ENCODE measurements at places on chromosomes 3 and 15. TPM values are rescaled to one million over a fixed set of nuclear protein-coding genes. Genes with fewer than 3 reads are reported as not detected.

GRCh38 chr3:12194209-12194608 is 35.5 kb upstream of the TIMP4 start:
- H3K36me3 ChIP-seq = no peaks in the 10 kb centered on the region
- no peak for DNase-seq
- H3K4me1 ChIP-seq = peaks cover 10% of the 10 kb centered on the region
- no peak overlapping the region for H3K27ac ChIP-seq
- no peak overlapping the region for H3K4me3 ChIP-seq

ZBTB47 gene
- total RNA-seq = 9.0 TPM

DNA sequence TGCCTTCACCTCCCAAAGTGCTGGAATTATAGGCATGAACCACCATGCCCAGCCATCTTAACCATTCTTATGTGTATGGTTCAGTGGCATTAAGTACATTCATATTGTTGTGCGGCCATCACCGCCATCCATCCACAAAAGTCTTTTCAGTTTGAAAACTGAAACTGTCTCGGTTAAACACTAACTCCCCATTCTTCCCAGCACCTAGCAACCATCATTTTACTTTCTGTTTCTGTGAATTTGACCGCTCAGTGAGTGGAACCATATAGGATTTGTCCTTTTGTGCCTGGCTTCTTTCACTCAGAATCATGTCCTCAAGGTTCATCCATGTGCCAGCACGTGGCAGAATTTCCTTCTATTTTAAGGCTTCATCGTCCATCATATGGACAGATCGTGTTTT is 5.8 kb downstream of the MCM2 start:
- H3K27ac ChIP-seq = no peak overlapping the region
- no peak overlapping the region for H3K4me3 ChIP-seq
- peaks cover 12% of the 10 kb centered on the region for H3K4me1 ChIP-seq
- H3K27me3 ChIP-seq = no peaks in the 10 kb centered on the region

DNA sequence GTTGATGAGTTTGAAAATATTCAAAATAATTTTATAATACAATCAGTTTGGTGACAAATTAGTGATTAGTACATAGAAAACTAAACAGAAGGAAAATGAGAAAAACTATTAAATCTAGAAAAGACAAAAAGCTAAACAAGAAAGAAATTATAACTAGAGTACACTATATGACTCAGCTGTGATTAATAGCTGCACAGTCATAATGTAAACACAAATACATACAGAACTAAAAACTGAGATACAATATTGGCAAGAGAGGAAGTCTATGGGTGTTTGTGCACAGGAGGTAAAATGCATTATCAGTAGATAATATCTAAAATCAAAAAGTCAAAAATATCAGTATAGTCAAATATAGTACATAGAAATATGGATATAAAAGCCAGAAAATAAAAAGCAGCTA is 80.7 kb upstream of the PCSK6 start:
- no peak for DNase-seq
- H3K4me3 ChIP-seq = no peak overlapping the region
- peaks cover 36% of the 10 kb centered on the region for H3K27me3 ChIP-seq
- H3K36me3 ChIP-seq = no peaks in the 10 kb centered on the region
- H3K27ac ChIP-seq = no peak overlapping the region

DNA sequence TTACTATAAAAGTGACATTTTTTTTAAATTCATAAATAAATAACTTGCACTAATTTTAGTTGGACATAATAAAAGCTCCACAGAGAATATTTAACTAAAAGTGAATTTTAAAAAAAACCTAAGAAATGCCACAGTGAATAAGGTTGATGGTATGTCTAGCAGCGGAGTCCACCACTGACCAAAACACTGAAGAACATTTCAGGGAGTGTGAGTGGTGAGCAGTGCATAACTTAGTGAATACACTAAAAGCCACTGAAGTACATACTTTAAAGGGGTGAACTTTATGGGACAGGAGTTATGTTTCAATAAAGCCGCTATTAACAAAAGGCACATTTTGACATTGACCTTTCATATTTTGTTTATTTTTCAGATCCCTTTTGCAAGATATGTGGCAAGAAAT is 32.3 kb downstream of the SRP14 start:
- no peaks in the 10 kb centered on the region for H3K27me3 ChIP-seq
- no peak for DNase-seq
- peaks cover 37% of the 10 kb centered on the region for H3K36me3 ChIP-seq
- no peak overlapping the region for H3K27ac ChIP-seq
- H3K4me3 ChIP-seq = no peak overlapping the region

All from type B pancreatic cell (in vitro differentiated cells).